ENCODE measurements at places on chromosomes 1 and 21. TPM values are rescaled to one million over a fixed set of nuclear protein-coding genes. Genes with fewer than 3 reads are reported as not detected.
A peak's percentile ranks its signal among the peaks of the same experiment; 100 is the strongest.

- H3K4me3 ChIP-seq, result no peak overlapping the region
- H3K36me3 ChIP-seq, result no peaks in the 10 kb centered on the region
- DNase-seq, result peak; percentile 21
- H3K4me1 ChIP-seq, result no peaks in the 10 kb centered on the region
Measured at GRCh38 chr1:227893300-227893948, 54.3 kb downstream of the WNT9A start.

DNA sequence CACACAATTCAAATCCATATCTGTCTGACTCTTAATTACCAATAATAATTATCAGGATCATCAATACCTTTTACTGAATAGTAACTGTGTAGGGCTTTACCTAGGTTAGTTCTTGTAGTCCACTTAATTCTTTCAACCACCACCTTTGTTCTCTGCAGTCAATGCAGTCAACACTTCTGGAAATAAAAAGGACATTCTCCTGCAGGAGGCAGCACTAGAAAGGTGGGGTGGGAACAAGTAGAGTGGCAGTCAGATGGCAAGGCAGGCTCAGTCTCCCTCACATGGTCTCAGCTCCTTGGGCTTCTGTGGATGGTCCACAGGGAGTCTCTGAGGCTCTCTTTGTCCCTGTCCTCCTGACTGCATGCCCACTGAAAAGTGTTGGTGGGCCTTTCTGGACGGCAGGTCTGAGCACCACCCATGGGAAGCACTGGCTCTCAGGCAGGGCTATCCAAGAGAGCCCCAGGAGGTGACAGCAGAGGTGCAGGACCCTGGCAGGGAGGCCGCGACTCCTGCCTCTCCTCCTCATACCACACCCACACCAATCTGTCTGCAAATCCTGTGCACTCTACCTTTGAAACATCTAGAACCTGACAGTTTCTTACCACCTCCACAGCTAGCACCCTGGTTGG, 237.3 kb downstream of the FOXD2 start:
- DNase-seq, result no peak
- no peak overlapping the region for H3K4me3 ChIP-seq
- no peaks in the 10 kb centered on the region for H3K27me3 ChIP-seq
- H3K27ac ChIP-seq, result no peak overlapping the region

DNA sequence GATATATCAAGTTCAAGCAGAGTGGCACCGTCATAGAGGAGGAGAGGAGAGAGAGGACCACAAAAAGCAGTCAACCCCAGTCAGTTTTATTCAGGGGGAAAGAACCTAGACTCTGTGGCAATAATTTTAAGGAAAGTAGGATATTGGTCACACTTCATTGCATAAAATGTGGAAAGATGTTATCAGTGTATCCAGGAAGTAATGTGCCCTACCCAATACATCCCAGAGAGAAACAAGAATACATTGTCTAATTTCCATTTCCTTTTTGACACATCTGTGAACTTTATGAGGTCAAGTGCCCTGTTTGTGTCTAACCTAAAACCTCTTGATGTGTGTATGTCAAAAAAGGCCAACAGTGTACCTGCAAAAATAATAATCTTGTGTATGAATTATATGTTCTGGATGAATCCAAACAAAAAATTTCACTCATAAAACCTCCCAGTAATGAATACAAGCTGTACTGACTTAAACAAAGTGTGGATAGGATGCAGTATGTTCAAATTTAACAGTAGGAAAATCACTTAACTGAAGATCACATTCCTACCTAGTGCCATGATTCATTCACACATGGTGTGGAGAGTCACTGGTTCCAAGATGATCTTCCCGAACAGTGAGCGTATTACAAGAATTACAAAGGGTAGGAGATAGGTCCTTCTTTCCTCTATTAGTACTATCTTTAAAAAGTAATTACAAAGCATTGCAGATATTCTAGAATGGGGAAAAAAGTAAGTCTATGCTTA, 712.1 kb upstream of the CXADR start:
- H3K27me3 ChIP-seq, result no peaks in the 10 kb centered on the region
- no peak for DNase-seq
- no peaks in the 10 kb centered on the region for H3K4me1 ChIP-seq
- no peaks in the 10 kb centered on the region for H3K36me3 ChIP-seq
- H3K4me3 ChIP-seq, result no peak overlapping the region

DNA sequence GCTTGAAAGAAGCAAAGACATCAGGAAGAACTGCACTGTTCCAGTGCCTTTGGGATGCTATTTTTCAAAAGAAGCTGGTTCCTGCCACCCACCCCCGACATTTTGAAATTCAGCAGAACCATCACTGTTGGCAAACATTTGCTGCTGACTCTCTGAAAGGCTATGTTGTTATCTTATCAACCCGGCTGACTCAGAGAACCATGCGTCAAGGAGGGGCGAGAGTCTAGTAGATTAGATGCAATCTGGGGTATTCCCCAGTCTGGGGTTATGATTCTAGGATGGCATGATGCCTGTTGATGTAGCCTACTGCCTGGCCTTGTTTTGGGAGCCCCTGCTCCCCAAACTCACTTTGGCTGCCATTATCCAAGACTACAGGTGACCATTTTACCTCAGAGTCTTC, 267.8 kb upstream of the RUNX1 start:
- no peaks in the 10 kb centered on the region for H3K27me3 ChIP-seq
- no peak for DNase-seq
- H3K27ac ChIP-seq, result no peak overlapping the region
- H3K4me3 ChIP-seq, result no peak overlapping the region
- no peaks in the 10 kb centered on the region for H3K4me1 ChIP-seq

DNA sequence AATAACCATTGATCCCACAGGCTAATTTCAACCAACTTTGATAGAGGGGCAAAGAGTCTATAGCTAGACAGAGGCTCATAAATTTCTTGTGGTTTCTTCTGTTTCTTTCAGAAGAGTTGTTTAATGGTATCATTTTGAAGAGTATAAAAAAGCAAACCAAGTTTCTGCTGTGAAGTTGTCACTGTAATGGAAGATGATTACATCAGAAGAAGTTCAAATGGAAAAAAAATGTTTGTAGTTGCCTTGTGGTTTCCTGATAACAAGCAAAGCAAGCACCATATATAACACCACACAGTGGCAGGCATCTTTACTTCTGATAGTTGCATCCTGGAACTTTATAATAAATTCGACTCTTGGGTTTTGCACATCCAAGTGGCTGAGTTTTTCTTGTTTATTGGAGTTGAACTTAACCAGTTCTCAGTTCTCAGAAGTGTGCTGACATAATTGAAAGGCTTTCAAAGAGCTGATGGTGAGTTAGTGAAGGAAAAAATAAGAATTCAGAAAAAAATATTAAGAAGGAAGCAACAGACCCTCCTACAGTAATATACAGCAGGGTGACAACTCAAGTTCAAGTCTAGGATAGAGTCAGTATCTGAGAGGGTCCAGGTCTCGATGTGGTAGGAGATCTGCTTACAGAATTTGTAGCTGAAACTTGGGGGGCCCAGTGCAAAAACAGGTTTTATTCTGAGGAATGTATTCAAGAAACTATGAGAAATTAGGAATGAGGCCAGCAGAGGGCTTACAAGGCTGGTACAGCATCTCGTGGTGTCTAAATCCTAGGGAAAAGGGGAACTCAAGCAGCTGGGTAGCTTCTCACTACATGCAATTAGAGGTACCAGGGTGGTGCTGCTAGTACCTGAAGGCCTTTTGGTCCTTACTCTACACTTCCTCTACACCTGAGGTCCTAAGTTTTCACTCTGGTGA, 123.5 kb downstream of the CRB1 start:
- no peak for DNase-seq
- peaks cover 3% of the 10 kb centered on the region for H3K27me3 ChIP-seq
- no peak overlapping the region for H3K4me3 ChIP-seq
- H3K36me3 ChIP-seq, result no peaks in the 10 kb centered on the region

GRCh38 chr1:219041818-219042217, 131.9 kb upstream of the LYPLAL1 start:
- H3K27me3 ChIP-seq, result no peaks in the 10 kb centered on the region
- no peak for DNase-seq
- H3K27ac ChIP-seq, result no peak overlapping the region

- H3K36me3 ChIP-seq, result no peaks in the 10 kb centered on the region
- no peak overlapping the region for H3K4me3 ChIP-seq
- H3K4me1 ChIP-seq, result peaks cover 19% of the 10 kb centered on the region
- H3K27me3 ChIP-seq, result no peaks in the 10 kb centered on the region
- no peak for DNase-seq
Measured at GRCh38 chr1:228181645-228182034, 16.0 kb downstream of the IBA57 start.

GRCh38 chr1:212291505-212292134, 6.4 kb downstream of the PPP2R5A start:
- peaks cover 93% of the 10 kb centered on the region for H3K4me1 ChIP-seq
- peak; percentile 65 for DNase-seq
- H3K36me3 ChIP-seq, result no peaks in the 10 kb centered on the region
- no peaks in the 10 kb centered on the region for H3K27me3 ChIP-seq
- no peak overlapping the region for H3K4me3 ChIP-seq
- peak overlapping the region; percentile 2 for H3K27ac ChIP-seq

DNA sequence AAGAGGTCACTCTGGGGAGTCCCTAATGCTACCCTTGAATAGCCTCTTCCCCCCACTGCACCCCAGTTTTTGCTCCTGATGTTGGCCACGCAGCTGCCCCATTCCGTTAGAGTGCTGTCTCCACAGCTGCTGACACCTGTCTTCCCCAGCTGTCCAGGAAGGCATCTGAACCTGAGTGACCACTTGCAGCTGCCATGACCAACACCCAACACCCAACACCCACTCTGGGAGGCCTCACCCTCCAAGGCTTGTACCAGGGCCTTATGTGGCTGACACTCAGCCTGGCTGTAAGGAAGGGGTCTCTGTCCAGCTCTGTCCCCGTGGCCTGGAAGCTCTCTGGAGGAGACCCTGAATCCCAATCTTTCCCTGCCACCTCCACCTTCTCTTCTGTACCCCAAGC, 26.7 kb upstream of the LDLRAP1 start:
- no peak overlapping the region for H3K4me3 ChIP-seq
- no peaks in the 10 kb centered on the region for H3K4me1 ChIP-seq
- H3K27me3 ChIP-seq, result no peaks in the 10 kb centered on the region
- no peaks in the 10 kb centered on the region for H3K36me3 ChIP-seq
- no peak for DNase-seq

DNA sequence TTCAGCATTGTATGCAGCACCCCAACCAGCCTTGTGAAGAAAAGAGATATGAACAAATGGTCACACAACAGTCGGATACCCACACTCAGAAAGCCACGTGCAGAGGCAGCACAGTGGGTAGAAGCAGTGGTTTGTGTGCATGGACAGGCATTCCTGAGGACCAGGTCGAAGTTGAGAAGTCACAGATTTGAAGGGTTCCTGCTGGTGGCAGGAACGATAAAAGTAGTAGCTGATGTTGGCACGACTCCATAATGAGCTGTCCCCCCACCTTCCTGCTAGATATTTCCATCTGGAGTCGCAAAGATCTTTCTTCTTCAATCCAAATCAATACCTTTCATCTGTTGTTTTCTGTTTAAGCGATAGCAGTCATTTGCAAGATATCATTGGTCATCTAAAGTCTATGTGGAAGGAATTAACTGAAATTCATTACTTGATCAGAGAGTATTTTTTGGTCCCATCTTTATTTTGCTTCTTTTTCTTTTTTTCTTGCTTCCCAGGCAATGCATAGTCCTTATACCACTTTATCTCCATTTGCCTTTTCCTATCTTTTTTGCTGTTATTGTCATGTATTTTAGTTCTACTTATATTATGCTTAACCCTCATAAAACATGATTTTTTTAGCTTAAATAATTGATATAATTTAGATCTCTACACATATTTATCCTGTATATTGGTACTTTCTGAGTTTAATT, 176.4 kb downstream of the DHRS3 start:
- H3K27me3 ChIP-seq, result no peaks in the 10 kb centered on the region
- H3K4me1 ChIP-seq, result peaks cover 22% of the 10 kb centered on the region
- H3K27ac ChIP-seq, result no peak overlapping the region
- no peaks in the 10 kb centered on the region for H3K36me3 ChIP-seq
- DNase-seq, result no peak

- DNase-seq, result no peak
- no peak overlapping the region for H3K27ac ChIP-seq
- H3K4me3 ChIP-seq, result no peak overlapping the region
- no peaks in the 10 kb centered on the region for H3K27me3 ChIP-seq
- H3K4me1 ChIP-seq, result peaks cover 17% of the 10 kb centered on the region
- H3K36me3 ChIP-seq, result no peaks in the 10 kb centered on the region
Measured at GRCh38 chr1:16254263-16254928, 17.4 kb upstream of the CPLANE2 start.

- no peak overlapping the region for H3K27ac ChIP-seq
- DNase-seq, result no peak
- no peaks in the 10 kb centered on the region for H3K36me3 ChIP-seq
- H3K4me1 ChIP-seq, result no peaks in the 10 kb centered on the region
- H3K4me3 ChIP-seq, result no peak overlapping the region
Measured at GRCh38 chr1:183030053-183030452, 6.8 kb downstream of the LAMC1 start.

DNA sequence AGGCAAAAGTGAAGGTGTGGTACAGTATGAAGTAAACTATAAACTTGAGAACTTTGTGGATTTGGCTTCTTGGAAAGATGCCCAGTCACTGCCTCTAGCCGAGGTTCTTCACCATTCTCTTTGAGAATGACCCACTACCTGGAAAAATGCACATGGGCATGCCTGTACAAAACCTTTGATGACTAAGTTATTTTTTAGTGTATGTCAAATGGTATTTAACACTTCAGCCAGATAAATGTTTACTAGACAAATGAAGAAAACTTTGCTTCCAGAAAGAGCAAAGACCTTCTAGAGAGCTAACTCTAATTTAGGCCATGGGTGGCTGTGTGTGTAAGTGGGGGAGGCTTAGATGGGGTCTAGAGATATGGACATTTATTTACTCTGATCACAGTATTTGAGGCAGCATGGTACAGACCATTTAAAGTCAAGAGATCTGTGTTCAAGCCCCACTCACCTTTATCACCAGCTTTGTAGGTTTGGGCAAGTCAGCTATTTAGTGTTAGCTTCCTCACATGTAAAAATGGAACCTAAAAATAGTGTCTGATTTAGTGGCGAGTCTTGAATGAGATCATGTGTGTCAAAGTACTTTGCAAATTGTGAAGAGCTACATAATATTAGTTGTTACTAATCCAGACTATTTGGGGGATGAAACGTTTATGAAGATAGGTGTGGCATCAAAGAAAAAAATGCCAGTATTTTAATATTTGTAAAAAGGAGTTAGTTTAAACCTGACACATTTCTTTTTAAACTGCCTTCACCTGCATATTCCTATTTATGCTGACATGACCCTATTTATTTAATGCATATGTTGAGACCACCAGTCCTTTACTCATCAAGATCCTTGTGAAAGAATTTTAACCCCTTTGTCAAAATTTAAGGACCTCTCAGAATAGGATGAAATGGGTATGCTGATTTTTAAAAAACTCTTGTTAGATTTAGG, 20.2 kb downstream of the NFYC start:
- DNase-seq, result no peak
- peaks cover 85% of the 10 kb centered on the region for H3K4me1 ChIP-seq

The LAD1 gene
- total RNA-seq, result 20.1 TPM

The SERTAD4 gene
- 5.0 TPM for total RNA-seq

The PYHIN1 gene
- total RNA-seq, result 2.5 TPM

The PROK1 gene
- not detected for total RNA-seq

The BSND gene
- not detected for total RNA-seq

The ANGPTL1 gene
- total RNA-seq, result 19.2 TPM

The LRIF1 gene
- total RNA-seq, result 8.8 TPM

The EDARADD gene
- total RNA-seq, result 0.97 TPM

The C1orf105 gene
- total RNA-seq, result not detected

The OPRD1 gene
- total RNA-seq, result not detected

Data from left lung (tissue), 14 donors.